Activated T-helper 9 cell treated with anti-CD3 and anti-CD28 coated beads, Interleukin-2, amount 50 U/mL, for 16 hours (primary cell): ENCODE measurements at places on chromosomes 12 and 14.

DNA sequence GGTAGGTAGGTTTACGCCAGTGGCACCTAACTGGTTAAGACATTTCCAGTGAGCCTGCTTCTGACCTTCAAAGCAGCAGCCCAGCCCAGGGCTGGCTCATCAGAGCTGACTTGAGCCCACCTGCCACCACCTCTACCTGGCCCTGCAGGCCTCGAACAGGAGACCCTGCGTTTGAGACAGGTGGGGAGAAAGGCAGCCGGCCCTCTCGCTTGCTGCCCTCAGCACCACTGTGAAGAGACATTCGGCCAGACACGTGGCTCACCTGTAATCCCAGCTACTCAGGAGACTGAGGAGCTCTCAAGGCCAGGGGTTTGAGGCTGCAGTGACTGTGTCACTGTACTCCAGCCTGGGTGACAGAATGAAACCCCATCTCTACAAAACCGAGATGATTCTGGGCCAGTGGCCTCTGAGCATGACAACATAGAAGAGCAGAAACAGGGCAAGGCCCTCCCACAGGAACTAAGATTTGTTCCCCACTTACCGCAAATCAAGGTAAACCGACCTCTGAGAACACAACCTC lies 74.2 kb downstream of the TESC start:
- no peak for DNase-seq

- no peak for DNase-seq
Observed at GRCh38 chr12:130800312-130800711, 38.7 kb downstream of the STX2 start.

- no peak for DNase-seq
Observed at GRCh38 chr12:48331399-48331798, 19.3 kb downstream of the ZNF641 start.

- no peak for DNase-seq
Observed at GRCh38 chr12:76871742-76872141, 7.1 kb downstream of the CSRP2 start.

GRCh38 chr14:20622816-20623291 lies 18.6 kb downstream of the OR6S1 start:
- DNase-seq, result no peak
